AG09319 (cell line): ENCODE measurements at places on chromosomes 6 and 20.
A peak's percentile ranks its signal among the peaks of the same experiment; 100 is the strongest.

- DNase-seq, result no peak
Observed at GRCh38 chr20:11905460-11906179, 12.1 kb upstream of the BTBD3 start.

GRCh38 chr6:47135772-47136171 lies 93.6 kb upstream of the ADGRF1 start:
- DNase-seq, result peak; percentile 62

DNA sequence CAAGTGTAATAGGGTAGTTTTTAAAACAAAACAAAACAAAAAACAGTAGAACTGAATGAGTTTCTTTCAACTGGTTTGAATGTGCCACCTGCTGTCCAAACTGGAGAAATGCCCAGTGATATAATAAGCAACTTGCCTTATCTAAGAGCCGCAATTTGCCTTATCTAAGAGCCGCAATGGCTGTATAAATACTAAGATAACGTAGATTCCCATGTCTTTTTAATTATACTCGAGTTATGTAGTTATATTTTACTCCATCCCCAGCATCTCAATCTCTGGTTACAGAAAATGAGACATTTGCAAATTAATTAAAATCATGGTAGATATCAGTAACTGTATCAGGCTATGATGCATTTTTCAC lies 67.2 kb downstream of the RPP40 start:
- DNase-seq, result peak; percentile 28

DNA sequence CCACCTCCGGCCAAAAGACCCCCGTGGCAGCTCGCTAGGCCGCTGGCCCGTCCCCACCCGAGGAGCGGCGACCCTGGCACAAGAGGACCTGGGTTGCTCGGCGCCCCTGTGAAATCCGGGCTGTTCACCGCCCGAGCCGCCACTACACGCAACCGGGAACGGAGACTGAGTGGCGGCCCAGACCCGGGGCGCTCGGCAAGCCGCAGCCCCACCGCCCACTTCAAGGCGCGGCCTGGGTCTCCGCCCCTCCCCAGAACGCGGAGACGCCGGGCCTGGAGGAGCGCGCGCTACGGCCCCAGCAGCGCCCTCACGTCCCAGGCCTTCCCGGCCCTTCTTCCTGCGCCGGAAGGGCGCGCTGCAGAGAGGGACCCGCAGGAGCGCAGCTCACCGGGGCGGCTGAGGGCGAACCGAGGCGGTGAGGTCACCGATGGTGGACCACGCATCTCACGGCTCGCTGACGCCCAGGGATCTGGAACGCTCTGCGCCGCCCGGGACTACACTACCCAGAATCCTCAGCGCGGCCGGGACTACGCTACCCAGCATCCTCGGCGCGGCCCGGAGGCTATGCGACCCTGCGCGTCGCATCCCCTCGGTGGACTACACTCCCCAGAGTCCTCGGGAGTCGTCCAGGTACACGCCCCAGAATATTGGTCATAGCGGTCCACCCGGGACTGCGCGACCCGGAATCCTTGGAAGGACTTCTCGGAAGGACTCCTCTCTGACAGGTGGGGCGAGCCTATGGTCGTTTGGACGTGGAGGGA lies at the start of gene ZNF337:
Gene ZNF337, minus strand, starts transcription at position 483 of the 761 bp plus-strand sequence. CDS start 10,436 bp downstream, outside the sequence.
- DNase-seq, result peak; percentile 74

GRCh38 chr6:9126878-9127560 lies 691.7 kb upstream of the SLC35B3 start:
- DNase-seq, result no peak

DNA sequence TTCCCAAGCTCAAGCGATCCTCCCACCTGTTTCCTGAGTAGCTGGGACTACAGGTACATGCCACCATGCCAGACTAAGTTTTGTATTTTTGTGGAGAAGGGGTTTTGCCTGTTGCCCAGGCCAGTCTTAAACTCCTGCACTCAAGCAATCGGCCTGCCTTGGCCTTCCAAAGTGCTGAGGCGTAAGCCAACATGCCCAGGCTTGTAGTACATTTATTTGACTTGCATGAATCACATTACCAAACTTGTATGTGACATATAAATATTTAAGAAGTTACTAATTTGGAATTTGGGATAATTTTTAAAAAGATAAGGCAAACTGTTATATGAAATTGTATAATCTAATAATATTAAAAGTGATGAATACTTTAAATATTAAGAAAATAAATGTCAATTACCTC lies 157.6 kb downstream of the MCHR2 start:
- no peak for DNase-seq

- no peak for DNase-seq
Observed at GRCh38 chr20:57680131-57680716, 29.6 kb downstream of the PMEPA1 start.

DNA sequence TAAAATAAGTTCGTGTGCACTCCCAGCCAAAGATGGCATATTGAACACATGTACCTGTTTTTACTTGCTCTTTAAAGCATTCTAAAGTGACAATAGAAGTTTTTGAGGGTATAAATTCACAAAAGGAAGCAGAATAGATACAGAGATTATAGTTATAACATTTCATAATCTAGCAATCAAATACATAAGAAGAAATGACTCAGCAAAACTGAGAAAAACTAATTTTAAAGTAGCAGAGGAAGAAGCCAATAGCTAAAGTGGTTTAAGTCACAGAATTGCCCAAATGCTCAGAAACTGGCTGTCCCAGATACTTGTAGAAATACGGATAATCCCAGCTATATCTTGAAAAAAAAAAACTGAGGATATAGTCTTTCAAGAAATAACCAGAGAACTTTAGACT lies 49.2 kb upstream of the TBC1D32 start:
- no peak for DNase-seq

DNA sequence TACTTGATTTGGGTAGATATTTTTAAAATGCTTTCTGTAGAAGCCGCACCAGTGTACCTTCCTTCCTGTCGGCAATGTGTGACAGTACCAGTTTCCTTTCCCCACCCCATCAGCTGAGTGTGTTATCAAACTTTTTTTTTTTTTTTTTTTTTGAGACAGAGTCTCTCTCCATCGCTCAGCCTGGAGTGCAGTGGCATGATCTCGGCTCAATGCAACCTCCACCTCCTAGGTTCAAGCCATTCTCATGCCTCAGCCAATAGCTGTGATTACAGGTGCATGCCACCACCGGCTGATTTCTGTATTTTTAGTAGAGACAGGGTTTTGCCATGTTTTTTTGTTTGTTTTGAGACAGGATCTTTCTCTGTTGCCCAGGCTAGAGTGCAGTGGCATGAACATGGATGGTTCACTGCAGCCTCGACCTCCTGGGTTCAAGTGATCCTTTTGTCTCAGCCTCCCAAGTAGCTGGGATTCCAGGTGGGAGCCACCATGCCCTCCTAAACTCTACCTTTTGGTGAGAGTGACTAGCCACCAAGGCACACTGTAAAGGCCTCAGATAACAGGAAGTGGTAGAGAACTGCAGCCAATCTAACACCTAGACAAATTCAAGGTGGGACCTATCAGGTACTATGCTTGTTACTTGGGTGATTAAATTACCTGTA lies 26.5 kb upstream of the ZBTB22 start:
- no peak for DNase-seq

- DNase-seq, result no peak
Observed at GRCh38 chr6:84897988-84898594, 133.7 kb upstream of the TBX18 start.

DNA sequence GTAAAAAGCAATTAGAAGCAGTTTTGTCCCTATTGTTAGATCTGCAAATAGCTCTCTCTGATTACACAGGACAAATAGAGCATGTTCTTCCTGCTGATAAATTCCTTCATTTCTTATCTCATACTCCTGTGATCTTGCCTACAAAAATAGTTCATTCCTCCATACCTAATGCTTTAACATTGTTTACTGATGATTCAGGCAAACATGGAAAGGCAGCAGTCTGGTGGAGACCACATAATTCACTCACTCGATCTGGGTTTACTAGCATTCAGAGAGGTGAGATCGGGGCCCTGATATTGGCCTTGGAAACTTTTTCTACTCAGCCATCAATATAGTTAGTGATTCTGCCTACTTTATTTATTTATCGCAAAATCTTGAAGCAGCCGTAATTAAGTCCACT lies 20.2 kb downstream of the HLA-DPA1 start:
- no peak for DNase-seq

DNA sequence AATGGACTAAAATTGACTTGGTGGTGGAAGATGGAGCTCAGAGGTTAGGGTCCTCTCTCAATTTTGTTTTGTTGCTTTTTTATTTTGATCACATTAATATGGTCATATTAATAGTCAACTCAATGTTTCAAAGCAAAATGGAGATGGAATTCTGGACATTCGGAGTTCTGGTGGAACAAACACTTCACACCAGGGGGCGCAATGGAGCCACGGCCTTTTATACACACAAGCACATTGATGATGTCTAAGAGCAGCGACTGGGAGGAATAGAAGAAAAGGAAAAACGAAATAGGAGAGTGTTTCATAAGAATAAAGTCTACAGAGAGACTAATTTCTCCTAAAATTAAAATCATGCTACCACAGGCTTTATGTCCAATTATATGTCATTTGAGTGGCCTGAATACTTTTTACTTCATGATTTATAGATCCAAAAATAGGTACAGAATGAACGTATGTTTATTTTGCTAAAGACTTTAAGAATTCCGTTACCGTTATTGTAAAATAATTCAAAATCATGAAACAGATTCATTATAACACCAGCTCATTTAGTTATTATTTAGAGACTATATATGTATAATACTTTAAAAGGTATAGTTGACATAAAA lies 197.6 kb upstream of the SASH1 start:
- DNase-seq, result peak; percentile 14

DNA sequence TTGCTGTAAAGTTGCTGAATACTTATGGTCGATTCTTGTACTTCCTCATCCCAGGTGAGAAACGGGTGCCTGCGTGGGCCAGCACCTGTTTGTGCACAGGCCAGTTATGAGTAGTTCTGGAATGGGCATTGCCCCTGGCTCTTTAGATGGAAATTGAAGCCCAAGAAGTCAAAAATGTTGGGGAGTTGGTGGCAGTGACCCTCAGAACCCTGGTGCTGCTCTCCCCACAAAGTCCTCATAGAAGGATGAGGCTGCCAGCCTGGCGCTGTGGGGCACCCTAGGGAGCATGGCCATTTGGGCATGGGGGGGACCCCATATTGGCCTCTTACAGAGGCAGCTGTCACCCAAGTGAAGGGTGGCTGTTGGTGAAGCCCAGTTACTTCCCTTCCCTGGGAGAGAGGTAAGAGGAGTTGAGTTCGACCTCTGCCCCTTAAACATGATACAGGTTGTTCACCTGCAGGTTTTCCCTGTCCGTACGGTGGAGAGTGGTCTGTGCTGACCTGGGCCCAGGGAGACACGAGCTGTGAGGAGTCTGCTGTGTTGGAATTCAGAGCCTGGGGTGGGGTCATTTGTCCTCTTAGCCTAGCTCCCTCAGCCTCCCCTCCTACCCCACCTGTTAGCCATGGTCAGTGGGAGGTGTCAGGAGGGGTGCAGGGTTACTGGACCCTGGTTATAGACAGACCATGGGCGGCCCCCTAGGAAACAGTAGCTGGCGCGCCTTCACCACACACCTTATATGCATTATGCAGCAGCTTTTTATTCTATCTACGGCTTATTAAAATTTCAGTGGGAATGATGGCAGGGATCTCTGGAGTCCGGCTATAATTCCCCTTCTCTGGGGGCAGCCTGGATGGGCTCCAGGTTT lies 4.9 kb downstream of the HMGA1 start:
- no peak for DNase-seq

GRCh38 chr6:27871924-27872638 lies 40.1 kb downstream of the OR2B2 start:
- DNase-seq, result peak; percentile 93

- no peak for DNase-seq
Observed at GRCh38 chr20:11845340-11845739, 72.4 kb upstream of the BTBD3 start.

- DNase-seq, result no peak
Observed at GRCh38 chr20:61045876-61046585, 206.0 kb upstream of the CDH4 start.

DNA sequence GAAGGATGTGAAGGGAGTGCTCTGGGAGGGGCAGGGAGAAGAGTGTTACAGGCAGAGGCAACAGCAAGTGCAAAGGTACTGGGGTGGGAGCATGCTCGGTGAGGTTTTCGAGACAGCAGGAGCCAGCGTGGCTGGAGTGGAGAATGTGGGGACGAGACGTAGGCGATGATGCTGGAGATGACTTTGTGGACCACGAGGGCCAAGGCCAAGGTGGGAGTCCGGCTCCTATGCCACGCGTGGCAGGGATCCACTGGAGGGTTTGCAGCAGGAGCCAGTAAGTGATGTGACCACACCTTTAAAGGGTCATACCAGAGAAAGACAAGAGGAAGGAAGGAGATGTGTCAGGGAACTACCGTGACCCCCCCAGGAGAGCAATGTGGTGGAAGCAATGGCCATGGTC lies 7.3 kb downstream of the PTGIS start:
- DNase-seq, result no peak

DNA sequence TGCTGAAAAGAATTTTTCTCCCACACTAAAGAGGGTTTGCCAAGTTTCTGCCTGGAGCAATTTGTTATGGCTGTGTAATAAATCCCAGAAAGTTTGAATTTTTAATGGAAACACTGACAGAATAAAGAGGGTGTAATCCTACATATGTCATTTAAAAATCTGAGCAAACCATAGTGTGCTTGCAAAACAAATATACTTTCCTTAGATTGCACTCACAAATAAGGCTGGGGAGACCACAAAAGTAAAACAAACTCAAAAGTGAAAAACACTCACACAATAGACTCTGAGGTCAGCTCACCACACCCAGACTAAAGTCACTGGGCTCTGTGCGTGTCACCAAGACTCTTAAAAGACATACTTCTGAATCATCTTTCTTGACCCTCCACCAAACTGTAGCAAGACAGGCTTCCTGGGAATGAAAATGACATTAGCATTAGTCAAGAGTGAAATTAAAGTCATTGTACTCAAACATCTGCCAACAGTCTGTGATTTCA lies 4.8 kb upstream of the ATXN1 start:
- DNase-seq, result peak; percentile 86
